Retina (tissue), 1 donor: ENCODE measurements at places on chromosomes 12 and 14.

GRCh38 chr12:19896041-19896440 is 456.7 kb downstream of the AEBP2 start:
- DNase-seq, result no peak

DNA sequence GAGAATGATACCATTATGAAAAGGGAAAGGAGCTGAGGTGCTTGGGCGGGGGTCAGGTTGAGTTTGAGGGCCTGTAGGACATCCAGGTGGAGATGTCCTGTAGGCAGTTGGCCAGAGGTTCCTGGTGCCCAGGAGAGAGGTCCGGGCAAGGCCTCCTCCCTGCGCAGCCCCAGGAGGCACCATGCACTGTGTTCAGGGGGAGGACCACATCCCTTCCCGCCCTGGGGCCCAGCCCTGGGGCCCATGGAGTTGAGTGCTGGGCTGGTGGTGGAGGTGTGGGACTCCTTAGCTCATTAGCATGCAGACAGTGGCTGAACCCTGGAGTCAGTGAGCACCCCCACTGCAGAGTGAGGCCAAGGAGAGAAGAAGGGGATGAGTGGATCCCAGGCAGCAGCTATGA is 5.7 kb upstream of the FAIM2 start:
- no peak for DNase-seq

- no peak for DNase-seq
These were observed 390.9 kb upstream of the PRICKLE1 start for GRCh38 chr12:42980441-42980840.

DNA sequence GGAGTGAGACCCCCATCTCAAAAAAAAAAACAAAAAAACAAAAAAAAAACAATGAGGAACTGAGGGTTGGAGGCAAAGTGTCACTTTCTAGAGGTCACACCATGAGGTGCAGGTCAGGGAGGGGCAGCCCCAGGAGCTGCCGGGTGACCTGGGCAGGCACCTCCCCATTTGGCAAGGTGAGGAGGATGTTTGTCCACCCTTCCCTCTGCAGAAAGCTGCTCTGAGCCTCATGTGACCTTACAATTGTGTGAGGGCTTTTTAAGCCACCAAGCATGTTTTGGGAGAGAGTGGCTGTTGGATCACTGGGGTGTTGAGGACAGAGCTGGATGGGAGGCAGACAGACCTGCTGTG is 49.6 kb downstream of the FOXN4 start:
- DNase-seq, result no peak

DNA sequence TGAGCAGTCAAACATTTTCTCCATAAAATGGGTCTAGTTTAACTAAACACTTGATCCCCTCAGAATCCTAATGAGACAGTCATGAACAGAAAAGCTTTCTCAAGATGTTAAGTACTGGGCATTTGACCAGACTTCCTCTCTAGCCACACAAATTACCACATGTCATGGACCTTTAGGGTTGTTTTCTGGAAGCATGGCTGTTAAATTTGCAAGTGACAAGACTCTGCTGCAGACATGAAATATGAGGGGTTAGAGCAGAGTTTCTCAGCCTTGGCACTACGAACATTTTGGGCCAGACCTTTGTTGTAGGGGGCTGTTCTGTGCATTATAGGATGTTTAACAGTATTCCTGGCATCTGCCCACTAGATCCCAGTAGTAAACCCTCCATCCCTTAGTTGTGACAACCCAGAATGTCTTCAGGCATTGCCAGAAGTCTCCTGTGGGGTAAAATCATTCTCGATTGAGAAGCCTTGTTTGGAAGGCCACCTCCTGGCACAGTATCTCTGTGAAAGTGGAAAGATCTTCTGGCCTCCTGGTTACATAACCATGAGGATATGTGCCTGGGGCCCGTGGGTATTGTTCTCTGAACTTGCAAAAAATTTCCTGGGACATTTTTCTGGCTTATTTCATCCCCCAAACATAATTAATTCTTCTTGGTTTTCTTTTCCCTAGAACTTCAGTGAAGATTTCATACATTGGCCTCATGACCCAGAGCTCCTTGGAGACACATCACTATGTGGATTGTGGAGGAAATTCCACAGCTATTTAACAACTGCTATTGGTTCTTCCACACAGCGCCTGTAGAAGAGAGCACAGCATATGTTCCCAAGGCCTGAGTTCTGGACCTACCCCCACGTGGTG is 4.3 kb downstream of the TMEM106C start:
- no peak for DNase-seq

DNA sequence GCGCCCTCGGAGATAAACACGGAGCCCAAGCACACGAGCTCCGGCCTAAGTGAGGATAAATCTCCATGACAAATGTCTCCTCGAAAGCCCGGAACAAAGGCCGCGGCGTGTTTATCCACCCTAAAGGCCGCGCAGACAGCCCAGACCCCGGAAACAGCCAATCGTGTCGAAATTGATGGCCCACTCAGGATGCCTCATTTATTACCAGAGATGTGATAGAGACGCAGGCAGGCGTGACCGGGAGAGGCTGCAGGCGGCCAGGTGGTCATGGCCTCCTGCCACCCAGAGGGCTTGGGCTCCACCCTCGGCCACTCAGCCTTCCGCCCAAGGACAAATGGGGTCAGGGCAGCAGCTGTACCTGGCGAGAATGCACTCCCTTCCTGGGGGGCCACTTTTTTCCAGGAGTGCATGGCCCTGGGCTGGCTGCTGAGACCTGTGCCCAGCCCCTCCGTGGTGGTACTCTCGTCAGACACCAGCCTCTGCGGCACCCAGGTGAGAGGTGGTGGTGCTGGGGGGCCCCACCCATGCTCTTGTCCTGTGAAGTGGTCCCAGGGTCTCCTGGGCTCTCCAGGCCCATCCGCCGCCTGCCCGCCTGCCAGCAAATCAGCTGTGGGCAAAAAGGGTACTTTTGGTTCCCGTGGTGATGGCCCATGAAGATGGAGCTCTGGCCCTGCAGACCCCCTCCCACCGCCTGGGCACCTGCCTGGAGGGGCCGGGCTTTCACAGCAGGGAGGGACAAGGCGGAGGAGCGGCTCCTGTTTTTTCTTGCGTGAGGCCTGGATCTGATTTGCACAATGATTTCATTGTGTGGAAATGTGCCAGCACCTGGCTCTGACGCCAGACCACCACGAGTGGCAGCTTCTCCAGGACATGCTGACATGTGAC is 211.5 kb upstream of the C14orf180 start:
- DNase-seq, result peak; percentile 56

DNA sequence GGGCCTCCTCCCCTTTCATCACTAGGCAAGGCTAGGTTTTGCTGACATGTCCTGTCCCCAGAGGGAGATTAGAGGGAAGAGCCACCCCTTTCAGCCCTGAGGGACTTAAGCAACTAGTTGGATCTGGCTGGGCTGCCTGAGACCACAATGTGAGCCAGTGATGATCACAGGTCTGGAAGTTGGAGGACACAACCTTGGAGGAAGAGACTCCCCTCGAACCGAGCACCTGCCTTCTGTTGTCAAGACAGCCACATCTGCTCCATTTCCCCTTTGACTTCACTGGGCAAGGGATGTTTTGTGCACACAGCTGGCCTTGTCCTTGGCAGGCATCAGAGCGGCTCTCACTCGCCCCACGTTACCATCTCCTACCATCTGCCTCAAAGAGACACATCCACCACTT is 31.4 kb downstream of the MVK start:
- no peak for DNase-seq
